HFFc6 (cell line): ENCODE measurements at places on chromosomes 5 and 9.

DNA sequence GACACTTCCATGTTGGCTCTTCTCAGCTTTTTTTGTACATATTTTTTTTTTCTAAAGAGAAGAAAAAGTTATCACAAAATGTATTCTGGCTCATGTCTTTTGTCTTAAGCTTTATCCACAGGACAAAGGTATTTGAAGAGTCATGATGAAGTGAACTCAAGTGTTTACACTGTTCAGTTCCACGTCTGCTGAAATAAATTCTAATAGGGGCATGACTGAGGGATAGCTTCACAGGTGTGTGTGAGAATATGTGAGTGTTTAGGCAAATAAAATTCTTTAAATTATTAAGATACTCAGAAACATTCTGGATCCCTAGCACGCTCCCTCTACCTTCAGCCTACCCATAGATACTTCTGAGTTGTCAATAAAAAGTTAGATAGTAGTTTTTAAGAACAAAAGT is 59.8 kb downstream of the BAAT start:
- no peaks in the 10 kb centered on the region for H3K4me1 ChIP-seq
- H3K4me3 ChIP-seq = no peak overlapping the region
- peaks cover 5% of the 10 kb centered on the region for H3K27me3 ChIP-seq
- no peak overlapping the region for H3K27ac ChIP-seq

DNA sequence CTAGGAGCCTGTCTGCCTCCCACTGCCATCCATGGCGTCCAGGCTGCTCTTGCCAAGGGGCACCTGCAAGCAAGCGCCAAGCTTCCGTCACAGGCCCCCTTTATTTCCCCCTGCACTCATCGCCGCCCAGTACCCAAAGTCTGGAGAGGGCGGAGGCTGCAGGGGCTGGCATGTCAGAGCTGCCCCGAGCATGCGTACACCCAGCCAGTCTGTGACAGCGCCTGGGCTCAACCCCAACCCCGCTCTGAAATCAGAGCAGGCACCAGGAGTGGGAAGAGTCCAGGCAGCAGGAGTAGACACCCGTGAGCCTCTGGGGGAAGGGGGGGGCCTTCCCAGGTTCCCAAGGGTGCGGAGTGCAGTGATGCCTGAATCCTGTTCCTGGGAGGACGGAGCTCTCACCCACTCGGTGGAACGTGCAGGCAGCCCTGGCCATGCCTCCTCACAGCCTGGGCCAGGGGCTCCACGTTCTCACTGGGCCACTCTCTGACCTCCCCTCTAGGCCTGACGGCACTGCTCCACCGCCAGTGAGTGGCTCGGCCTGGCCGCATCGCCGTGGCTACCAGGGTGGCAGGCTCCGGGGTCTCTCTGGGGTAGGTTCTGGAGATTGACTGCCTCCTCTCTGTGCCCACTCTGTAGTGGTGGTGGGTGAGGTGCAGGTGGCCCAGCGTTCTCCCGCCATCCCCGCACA is 469.0 kb downstream of the CDH9 start:
- no peak for DNase-seq
- H3K36me3 ChIP-seq = peaks cover 5% of the 10 kb centered on the region
- no peak overlapping the region for H3K4me3 ChIP-seq
- no peaks in the 10 kb centered on the region for H3K4me1 ChIP-seq

GRCh38 chr5:126875303-126875785 is 98.4 kb downstream of the LMNB1 start:
- H3K4me1 ChIP-seq = no peaks in the 10 kb centered on the region
- no peak overlapping the region for H3K27ac ChIP-seq
- H3K36me3 ChIP-seq = peaks cover 14% of the 10 kb centered on the region

- H3K4me3 ChIP-seq = peak overlapping the region; percentile 9; the same call in 1 of the 2 replicates
- H3K27ac ChIP-seq = peak overlapping the region; percentile 99
- no peaks in the 10 kb centered on the region; the same call in 1 of the 2 replicates for H3K27me3 ChIP-seq
- DNase-seq = no peak
- H3K36me3 ChIP-seq = no peaks in the 10 kb centered on the region
Measured at GRCh38 chr9:113579283-113580040, 115.9 kb downstream of the RGS3 start.

DNA sequence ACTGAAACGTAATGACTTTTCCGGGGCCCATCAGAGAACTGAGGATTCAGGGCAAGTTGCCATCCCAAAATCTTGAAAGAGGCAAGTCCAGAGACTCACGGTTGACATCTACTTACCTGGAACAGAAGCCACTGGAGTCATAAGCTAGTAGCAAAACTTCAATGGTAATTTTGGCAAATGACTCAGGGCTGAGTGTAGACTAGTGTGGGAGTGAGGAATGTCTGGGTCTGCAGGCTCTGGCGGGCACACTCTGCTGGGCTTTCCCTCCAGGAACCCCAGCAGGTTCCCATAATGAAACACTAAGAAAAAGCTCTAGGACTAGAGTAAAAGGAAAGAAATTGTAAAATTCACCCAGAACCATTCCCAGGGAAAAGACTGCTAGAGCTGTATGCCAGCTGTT is 122.9 kb upstream of the NFIL3 start:
- H3K36me3 ChIP-seq = no peaks in the 10 kb centered on the region
- no peak overlapping the region for H3K27ac ChIP-seq
- peak overlapping the region; percentile 45 for H3K4me3 ChIP-seq

DNA sequence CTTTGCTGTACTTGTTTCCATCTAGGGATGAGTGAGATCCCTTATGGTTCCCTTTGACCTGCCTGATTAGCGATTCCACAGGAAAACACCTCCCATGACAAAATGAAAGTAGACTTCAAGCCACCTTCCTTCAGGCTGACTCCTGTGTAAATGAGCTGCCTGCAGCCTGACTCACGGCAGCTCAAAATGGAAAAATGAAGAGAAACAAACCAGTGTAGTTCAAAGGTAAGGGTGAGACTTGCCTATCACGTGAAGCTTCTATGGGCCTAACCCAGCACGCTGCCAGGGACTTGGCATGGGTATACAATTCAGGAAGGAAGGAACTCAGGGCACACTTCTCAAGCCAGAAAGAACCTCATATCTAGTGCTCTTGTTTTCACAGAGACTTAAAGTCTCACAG is 110.1 kb upstream of the LRRTM2 start:
- peak overlapping the region; percentile 22; the same call in 1 of the 2 replicates for H3K27ac ChIP-seq
- peaks cover 58% of the 10 kb centered on the region for H3K4me1 ChIP-seq
- no peaks in the 10 kb centered on the region for H3K36me3 ChIP-seq

DNA sequence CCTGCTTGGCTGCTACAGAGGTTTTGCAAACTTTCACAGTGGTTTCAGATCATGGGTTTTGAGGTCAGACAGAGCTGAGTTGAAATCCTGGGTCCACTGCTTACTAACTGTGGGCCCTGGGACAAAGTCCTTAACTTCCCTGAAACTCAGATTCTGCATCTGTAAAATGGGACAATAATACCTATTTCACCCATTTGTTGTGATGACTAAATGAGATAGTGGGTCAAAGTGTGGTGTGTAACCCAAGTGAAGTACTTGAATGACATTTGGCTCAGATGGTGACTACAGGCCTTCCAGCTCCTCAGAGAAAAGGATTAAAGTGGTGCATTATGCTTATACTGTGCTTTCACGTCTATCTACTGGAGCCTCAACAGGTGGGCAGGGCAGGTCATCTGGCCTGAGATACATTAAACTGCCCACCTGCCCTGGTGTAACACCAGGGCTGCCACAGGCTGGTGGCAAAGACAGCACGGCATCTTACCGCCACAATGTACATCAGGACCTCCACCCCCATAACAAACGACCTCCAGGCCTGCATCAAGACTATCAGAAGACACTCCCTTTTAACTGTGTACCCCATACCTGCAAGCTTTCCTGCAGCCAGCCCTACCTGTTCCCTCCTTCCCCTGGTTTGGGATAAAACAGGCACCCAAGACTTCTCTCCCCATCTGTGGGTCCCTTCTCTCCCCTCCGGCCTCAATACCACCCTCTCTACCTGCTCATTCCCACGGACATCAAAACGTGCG is 846 bp upstream of the TRAF1 start:
- H3K4me1 ChIP-seq = peaks cover 57% of the 10 kb centered on the region
- H3K4me3 ChIP-seq = no peak overlapping the region
- no peaks in the 10 kb centered on the region; the same call in 1 of the 2 replicates for H3K27me3 ChIP-seq
- H3K27ac ChIP-seq = peak overlapping the region; percentile 15; the same call in 1 of the 2 replicates
- no peaks in the 10 kb centered on the region for H3K36me3 ChIP-seq

GRCh38 chr5:83780699-83781350 is 60.2 kb upstream of the HAPLN1 start:
- no peaks in the 10 kb centered on the region for H3K36me3 ChIP-seq
- DNase-seq = no peak
- H3K4me1 ChIP-seq = no peaks in the 10 kb centered on the region
- H3K27ac ChIP-seq = no peak overlapping the region

DNA sequence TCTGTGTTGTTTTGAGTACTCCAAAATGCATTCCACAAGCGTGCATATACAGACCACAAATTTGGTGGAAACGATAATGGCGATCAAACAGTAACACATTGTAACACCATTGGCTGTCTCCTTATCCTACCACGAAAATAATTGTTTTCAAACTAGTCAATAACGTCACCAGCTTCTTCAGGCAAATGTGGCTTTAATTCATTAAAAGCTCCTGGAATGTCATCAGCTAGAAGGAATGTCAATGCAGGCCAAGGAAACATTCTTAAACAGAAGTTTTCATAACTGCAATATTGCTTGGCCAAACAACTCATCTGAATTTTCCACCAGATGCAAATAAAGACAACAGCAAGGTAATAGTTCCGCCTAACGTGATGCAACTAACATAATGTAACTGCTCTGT is 71.6 kb upstream of the XPA start:
- H3K27me3 ChIP-seq = no peaks in the 10 kb centered on the region; the same call in 1 of the 2 replicates
- peak; percentile 95 for DNase-seq
- H3K4me1 ChIP-seq = peaks cover 90% of the 10 kb centered on the region
- H3K4me3 ChIP-seq = peak overlapping the region; percentile 51

- peaks cover 22% of the 10 kb centered on the region for H3K36me3 ChIP-seq
- peak overlapping the region; percentile 72 for H3K4me3 ChIP-seq
- H3K27ac ChIP-seq = peak overlapping the region; percentile 86
- DNase-seq = peak; percentile 90
Measured at GRCh38 chr5:37738057-37738691, 101.7 kb downstream of the GDNF start.

GRCh38 chr9:1743121-1743960 is 271.8 kb upstream of the SMARCA2 start:
- H3K27ac ChIP-seq = no peak overlapping the region
- DNase-seq = no peak
- no peaks in the 10 kb centered on the region for H3K36me3 ChIP-seq
- H3K4me3 ChIP-seq = no peak overlapping the region
- no peaks in the 10 kb centered on the region for H3K27me3 ChIP-seq

GRCh38 chr5:72205431-72206009 is 98.2 kb downstream of the MAP1B start:
- peaks cover 3% of the 10 kb centered on the region for H3K27me3 ChIP-seq
- H3K4me3 ChIP-seq = peak overlapping the region; percentile 0; the same call in 1 of the 2 replicates
- peak overlapping the region; percentile 14 for H3K27ac ChIP-seq
